Stimulated activated CD8-positive, alpha-beta memory T cell treated with anti-CD3 and anti-CD28 coated beads, Interleukin-15, amount 100 ng/mL, for 4 hours (primary cell): ENCODE measurements at places on chromosomes 12 and 14.

DNA sequence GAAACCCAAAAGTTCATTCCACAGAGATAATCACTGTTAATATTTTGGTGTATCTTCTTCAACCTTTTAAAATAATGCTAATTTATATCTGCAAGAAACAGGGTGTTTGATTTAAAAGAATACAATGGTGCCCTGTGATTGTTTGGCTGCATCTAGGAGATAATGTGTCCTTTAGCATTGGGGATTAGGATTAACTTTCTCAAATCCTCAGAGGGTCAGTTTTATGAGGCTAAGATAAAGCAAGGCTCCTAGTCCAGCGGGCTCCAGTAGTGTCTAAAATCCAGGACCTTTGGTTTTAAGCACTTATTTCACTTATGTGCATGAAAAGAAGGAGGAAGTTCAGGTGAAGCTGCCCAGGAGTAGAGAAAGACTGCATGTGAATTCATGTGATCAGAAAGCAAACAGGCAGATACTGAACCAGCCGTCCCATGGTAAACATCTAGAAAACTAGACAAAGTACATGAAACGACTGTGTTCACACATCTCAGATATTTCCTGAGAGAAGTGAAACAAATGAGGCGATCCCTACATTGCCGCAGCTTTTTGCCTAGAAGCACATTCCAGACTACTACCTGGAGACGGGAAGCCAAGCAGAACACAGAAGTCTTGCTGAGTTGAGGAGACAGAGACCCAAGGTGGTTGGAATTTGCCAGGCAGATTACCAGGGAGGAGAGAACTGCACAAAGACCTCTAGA is 129.1 kb upstream of the MAX start:
- DNase-seq, result no peak

DNA sequence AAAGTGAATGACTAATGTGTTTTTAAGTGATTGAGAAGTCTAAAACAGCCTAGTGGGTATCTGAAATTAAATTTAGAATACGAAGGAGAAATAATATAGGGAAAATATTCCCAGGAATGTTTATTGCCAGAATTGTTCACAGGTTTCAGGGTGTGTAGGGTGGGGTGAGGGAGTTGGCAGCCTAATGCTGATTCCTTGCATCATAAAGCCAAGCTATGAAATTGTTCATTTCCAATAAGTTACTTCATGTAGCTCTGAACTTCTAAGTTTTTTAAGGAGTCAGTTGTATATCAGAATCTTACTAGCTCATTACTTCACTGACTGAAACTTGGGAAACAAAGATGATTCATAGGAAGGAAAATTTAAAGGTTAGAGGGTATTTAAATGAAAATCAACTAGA is 56.4 kb downstream of the RAB35 start:
- DNase-seq, result no peak

DNA sequence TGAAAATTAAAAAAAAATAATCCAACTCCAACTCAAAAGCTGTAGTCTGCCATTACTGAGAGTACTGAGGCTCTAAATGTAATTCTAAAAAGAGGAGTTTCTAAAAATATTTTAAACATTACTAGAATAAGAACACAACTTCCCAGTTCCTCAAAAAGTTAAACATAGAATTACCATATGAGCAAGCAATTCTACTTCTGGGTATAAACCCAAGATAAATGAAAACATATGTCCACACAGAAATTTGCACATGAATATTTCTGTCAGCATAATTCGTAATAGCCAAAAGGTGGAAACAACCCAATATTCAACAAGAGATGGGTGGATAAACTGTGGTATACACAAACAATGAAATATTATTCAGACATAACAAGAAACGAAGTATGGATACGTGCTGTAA is 15.0 kb upstream of the NR2C1 start:
- DNase-seq, result no peak

- DNase-seq, result no peak
Measured at GRCh38 chr12:15625075-15625474, 164.1 kb downstream of the EPS8 start.

DNA sequence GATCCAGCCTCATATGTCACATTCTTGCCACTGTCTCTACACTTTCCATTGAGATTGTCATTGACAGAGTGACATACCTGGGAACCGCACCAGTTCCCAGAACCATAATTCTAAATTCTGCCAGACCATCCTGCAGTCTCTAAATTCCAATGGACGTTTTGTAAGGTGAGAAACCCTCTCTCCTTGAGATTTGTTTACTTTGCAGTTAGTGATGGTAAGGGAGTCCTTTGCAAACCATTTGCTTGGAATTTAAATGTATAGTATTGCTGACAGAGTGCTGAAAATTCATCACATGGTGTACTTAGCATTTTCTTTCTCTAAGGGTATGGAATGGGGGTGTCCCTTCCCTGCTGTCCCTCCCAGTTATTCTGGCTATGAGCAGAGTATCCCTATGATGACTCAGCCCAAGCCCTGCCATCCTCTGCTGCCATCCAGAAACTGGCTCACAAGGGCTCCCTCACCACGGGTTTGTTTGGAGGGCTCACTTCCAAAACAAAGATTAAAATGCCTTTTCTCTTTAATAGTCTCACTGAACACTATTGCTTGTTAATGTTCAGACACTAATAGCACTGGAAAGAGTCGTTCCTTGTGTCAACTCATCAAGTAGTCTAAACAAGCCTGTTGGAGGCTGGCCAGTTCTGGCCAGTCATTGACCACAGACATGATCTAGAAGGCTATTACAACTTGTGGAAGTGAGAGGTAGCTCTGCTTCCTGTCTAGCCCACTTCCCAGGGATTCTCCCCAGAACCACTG is 129.0 kb upstream of the HMGA2 start:
- no peak for DNase-seq

- no peak for DNase-seq
Measured at GRCh38 chr14:75427482-75428229, at the start of gene JDP2. TSS of gene JDP2 (plus strand) at chr14:75428022. CDS start at chr14:75437921, 9,899 bp downstream.

DNA sequence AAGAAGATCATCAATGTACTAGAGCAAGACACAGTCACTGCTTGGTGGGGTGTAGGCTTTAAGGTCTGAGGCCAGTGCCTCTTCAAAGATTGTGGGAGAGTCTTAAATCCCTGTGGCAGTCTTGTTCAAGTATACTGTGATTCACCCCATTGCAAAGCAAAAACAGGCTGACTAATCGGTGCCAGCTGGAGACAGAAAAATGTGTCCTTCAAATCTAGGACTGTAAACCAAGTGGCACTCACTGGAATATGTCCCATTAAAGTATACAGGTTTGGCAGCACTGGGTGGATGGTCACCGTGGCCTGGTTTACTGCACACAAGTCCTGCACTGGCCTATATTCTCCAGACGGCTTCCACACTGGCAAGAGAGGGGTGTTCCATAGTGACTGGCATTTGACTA is 1315.3 kb downstream of the TMEM121 start:
- DNase-seq, result no peak

DNA sequence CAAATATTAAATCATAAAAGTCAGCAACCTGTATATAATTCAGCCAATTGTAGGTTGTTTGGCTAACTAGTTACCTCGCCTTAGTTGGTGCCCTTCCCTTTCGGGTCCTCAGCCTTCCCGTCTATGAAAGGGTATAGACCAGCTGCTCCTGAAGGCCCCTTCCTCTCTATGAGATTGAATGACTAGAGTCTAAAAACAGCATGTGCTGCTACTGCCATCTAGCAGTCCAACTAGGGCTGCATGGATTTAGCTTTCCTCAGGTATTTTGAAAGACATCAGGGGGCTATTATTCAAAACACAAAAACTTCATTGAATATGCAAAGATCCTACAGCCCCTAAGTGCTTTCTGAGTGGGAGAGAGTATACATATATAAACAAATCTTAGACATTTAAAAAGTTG is 37.0 kb upstream of the TMEM263 start:
- no peak for DNase-seq

DNA sequence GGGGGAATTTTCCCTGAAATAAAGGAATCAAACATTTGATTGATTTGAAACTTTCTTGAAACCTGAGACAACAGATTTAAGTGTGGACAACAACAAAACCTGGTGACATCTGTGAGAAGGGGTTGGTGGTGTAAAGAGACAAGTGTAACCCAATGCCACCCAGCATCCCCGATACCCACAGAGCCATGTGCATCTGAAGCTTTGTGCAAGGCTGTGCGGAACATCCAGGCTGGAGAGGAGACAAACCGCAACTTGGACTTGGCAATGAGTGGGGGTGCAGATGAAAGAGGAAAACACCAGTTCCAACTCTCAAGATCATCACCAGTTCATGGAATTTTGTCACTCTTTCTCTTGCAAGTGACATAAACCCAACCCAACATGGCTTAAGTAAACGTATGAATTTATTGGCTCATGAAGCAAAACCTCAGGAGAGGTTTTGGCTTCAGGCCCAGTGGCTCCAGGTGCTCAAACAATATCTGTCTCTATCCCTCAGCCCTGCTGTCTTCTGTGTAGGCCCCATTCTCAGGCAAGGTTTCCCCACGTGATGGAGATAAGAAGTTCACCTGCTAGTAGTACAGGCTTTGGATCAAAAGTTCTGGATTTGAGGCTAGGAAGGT is 55.2 kb upstream of the NTF3 start:
- no peak for DNase-seq

- DNase-seq, result no peak
Measured at GRCh38 chr14:76193696-76194095, 42.0 kb downstream of the GPATCH2L start.

- DNase-seq, result no peak
Measured at GRCh38 chr14:104353221-104353920, 215.0 kb downstream of the KIF26A start.

- no peak for DNase-seq
Measured at GRCh38 chr12:132359971-132360370, 30.6 kb upstream of the GALNT9 start.

DNA sequence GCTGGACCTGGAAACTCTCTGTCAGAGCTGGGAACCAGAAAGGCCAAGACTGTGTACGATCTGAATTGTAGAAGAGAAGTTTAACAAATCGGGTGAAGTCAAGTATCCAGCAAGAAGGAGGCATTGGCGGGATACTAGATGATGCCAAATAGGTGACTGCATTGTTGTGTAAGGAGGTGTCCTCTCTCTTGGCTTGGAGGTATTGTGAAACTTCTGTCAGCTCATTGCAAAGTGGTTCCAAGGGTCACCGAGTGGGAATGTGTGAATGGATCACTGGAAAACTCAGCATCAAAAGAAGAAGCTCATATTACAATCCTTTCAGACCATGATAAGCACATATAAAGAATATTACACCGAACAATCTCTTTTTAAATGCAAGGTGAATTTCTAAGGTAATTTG is 11.7 kb downstream of the NAV3 start:
- DNase-seq, result no peak

- DNase-seq, result no peak
Measured at GRCh38 chr14:31219169-31219568, 11.6 kb upstream of the HECTD1 start.

GRCh38 chr12:131034631-131035244 is 81.0 kb downstream of the ADGRD1 start:
- no peak for DNase-seq

- DNase-seq, result no peak
Measured at GRCh38 chr12:130482448-130482847, 144.8 kb downstream of the PIWIL1 start.

GRCh38 chr12:110222027-110222426 is 59.0 kb upstream of the ATP2A2 start:
- no peak for DNase-seq

- DNase-seq, result no peak
Measured at GRCh38 chr14:94449930-94450329, 2.7 kb downstream of the SERPINA11 start.

- DNase-seq, result no peak
Measured at GRCh38 chr12:189622-189962, 24.4 kb downstream of the SLC6A12 start.

DNA sequence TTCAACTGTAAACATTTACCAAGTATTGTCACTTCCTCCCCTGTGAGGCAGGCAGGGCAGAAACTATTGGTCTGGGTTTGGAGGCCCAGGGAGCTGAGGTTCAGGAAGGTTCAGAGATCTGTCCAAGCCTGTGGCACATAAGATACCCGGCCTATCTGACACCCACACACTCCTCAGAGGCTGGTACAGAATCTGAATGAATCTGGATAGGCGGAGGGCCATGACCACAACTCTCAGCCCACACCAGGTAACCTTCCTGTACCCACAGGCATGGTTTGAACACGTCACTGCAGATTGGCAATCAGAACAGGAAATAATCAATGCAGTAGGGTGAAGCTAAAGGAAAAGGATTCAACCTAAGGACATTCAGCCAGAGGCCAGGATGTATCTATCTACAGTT is 92.8 kb upstream of the TMCC3 start:
- no peak for DNase-seq

DNA sequence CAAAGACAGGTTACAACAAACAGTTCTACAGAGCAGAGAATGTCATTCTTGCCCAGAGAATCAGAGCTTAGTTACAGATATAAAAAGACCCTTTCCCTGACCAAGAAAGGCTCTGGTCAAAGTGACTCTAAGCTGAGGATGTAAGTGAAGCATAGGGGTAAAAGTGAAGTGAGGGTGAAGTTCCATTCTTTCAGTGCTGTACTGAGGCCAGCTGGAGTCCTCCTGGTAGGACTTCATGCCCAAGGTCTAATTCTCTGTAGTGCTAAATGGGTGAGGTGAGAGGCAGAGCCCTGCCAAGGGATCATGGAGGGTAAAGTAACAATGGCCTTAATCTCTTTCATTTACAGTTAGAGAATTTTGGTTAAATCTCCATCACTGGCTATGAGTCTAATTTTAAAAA is 38.5 kb downstream of the DUSP16 start:
- DNase-seq, result no peak

DNA sequence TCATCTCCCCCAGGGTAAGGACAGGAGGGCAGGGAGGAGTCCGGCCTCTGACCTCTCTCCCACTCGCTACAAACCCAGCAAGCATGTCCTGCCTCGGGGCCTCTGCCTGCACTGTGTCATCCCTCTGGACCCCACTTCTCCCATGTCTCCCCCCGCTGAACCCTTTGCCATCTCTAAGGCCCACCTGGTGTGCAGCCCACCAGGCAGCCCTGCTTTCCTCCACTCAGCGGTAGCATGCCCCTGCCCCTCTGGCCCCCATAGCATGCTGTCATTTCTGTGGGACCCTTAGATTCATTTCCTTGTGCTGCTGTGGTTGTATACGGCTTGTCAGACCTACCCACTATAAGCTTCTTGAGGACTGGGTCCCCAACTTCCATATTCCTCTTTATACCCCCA is 17.7 kb downstream of the PAPLN start:
- DNase-seq, result no peak

- no peak for DNase-seq
Measured at GRCh38 chr14:80564051-80564450, 352.7 kb upstream of the DIO2 start.

DNA sequence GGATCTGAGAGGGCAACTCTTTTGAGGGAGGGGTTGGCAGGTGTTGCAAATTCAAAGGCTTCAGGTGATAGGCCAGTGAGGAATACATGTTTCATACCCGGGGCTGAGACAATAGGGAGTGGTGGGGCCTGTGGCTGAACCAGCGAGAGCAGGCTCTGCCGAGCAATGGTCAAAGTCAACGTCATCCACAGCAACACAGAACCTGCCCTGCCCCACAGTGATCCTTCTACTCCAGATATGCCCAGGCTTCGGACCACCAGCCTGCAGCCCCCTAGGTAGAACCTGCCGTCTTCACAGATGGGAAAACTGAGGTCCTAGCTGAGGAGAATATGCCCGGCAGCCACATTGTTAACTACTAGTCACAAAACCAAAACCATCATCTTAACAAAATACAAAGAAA is 4.1 kb downstream of the SERPINA1 start:
- no peak for DNase-seq
